Thyroid gland (tissue), 4 donors: ENCODE measurements at places on chromosomes 5 and 9. TPM values are rescaled to one million over a fixed set of nuclear protein-coding genes. Genes with fewer than 3 reads are reported as not detected.

GRCh38 chr5:165457859-165458481 lies 1952.6 kb downstream of the MAT2B start:
- no peaks in the 10 kb centered on the region for H3K36me3 ChIP-seq
- H3K27me3 ChIP-seq: no peaks in the 10 kb centered on the region
- no peaks in the 10 kb centered on the region for H3K4me1 ChIP-seq
- no peak overlapping the region for H3K27ac ChIP-seq
- DNase-seq: no peak

- H3K27me3 ChIP-seq: no peaks in the 10 kb centered on the region
- H3K36me3 ChIP-seq: no peaks in the 10 kb centered on the region
- H3K4me1 ChIP-seq: no peaks in the 10 kb centered on the region
- no peak overlapping the region for H3K27ac ChIP-seq
- DNase-seq: no peak
These were observed 13.8 kb downstream of the LCN9 start for GRCh38 chr9:135676891-135677290.

- H3K36me3 ChIP-seq: no peaks in the 10 kb centered on the region
These were observed 1304.4 kb upstream of the CDH6 start for GRCh38 chr5:29889051-29889450.

DNA sequence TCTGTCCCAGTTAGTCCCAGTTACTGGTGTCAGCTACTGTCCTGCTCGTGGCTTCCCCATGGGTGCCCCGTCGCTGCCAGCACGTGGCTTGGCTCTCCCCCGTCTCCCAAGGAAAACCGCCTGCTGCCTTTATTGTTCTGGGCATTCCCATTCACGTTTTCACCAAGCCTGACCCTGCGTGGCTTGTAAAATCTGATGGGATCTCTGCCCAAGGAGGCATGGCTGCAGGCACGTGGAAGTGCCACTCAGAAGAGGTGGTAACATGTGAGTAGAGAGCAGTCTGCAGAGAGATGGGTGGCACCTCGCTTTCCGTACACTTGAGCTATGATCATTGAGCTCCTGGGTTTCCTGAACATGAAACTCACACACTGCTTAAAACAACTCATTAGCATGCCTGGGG lies 429.2 kb upstream of the KLF4 start:
- no peaks in the 10 kb centered on the region for H3K36me3 ChIP-seq
- H3K4me1 ChIP-seq: peaks cover 3% of the 10 kb centered on the region
- peak; percentile 41 for DNase-seq
- H3K4me3 ChIP-seq: no peak overlapping the region
- no peak overlapping the region for H3K27ac ChIP-seq
- no peaks in the 10 kb centered on the region for H3K27me3 ChIP-seq

GRCh38 chr9:33273266-33273971 lies 8.6 kb downstream of the CHMP5 start:
- no peaks in the 10 kb centered on the region for H3K27me3 ChIP-seq
- H3K27ac ChIP-seq: no peak overlapping the region
- no peak overlapping the region for H3K4me3 ChIP-seq
- H3K36me3 ChIP-seq: peaks cover 65% of the 10 kb centered on the region
- DNase-seq: no peak

- peaks cover 7% of the 10 kb centered on the region for H3K4me1 ChIP-seq
- no peak overlapping the region for H3K4me3 ChIP-seq
- H3K27me3 ChIP-seq: no peaks in the 10 kb centered on the region
- H3K27ac ChIP-seq: no peak overlapping the region
These were observed 109.9 kb downstream of the RPS23 start for GRCh38 chr5:82168294-82168693.

DNA sequence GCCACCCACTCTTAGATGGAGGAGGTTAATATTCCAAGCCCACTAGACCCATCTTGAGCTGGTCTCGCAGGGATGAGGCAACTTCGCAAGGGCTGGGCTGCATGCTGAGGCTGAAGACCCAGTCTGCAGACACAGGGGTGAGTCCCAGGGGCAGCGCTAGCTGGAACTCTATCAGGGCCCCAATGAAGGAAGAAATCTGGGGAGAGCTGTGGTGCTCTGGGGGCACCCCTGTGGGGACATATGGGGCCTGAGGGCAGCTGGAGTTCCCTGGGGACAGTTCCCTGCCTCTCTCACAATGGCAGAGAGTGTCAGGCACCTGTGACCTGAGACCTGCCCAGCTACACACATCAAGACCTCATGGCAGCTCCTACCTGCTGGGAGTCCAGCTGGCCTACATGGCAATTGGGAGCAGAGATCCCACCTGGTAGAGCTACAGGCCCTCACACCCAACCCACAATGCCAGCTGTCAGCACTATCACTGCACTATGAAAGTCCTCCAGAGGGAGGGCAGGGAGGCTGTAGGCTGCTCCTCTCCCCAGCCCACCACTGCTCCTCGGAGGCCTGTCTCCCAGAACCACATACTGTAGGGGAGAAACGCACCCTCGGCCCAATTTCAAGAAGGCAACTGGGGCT lies 202.2 kb downstream of the GABBR2 start:
- H3K27ac ChIP-seq: no peak overlapping the region
- no peaks in the 10 kb centered on the region for H3K27me3 ChIP-seq
- peaks cover 10% of the 10 kb centered on the region for H3K4me1 ChIP-seq
- no peak overlapping the region for H3K4me3 ChIP-seq
- DNase-seq: no peak
- no peaks in the 10 kb centered on the region for H3K36me3 ChIP-seq

GRCh38 chr9:71984403-71984802 lies 73.0 kb downstream of the C9orf85 start:
- H3K27me3 ChIP-seq: no peaks in the 10 kb centered on the region
- H3K4me1 ChIP-seq: no peaks in the 10 kb centered on the region
- H3K27ac ChIP-seq: no peak overlapping the region
- H3K4me3 ChIP-seq: no peak overlapping the region

DNA sequence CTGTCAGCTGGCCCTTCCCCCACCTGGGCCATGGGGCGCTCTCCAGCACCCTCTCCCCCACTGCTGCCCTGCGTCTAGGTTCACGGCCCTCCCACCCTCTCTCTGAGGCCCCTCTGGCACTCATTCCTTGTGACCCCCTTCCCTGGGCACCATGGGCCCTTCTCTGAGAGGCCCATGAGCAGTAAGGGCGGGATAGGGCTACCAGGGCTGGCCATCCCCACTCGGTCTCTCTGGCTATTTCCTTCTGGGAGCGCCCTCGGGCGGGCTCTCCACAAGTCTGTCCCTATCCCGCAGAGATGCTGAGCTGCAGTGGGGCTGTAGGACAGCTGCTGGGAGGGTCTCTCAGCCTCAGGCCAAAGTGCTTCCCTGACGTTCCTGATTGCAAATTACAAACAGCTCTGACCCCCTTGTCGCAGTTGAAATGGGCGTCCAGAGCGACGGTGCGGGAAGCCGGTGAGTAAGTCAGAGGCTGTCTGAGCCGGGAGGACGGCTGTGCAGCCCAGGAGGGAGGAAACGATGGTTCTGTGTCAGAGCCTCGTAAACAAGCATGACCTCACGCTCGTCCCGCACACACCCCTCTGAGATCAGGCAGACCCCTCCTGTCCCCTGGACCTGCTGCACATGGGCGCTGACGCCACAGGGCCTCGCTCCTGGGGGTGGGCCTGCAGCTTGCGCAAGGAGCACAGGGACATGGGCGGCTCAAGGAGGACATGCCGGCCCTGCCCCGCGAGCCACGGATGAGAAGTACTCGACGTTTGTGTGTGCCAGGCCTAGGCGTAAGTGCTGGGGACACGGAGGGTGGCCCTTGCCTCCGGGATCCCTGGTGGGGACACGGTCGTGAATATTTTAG lies 36.3 kb upstream of the GFPT2 start:
- H3K36me3 ChIP-seq: no peaks in the 10 kb centered on the region
- H3K27ac ChIP-seq: no peak overlapping the region
- DNase-seq: no peak
- no peaks in the 10 kb centered on the region for H3K27me3 ChIP-seq
- no peaks in the 10 kb centered on the region for H3K4me1 ChIP-seq
- H3K4me3 ChIP-seq: no peak overlapping the region

- H3K4me3 ChIP-seq: no peak overlapping the region
- peaks cover 6% of the 10 kb centered on the region for H3K4me1 ChIP-seq
- no peak for DNase-seq
- peaks cover 51% of the 10 kb centered on the region for H3K36me3 ChIP-seq
These were observed 22.0 kb downstream of the SECISBP2 start for GRCh38 chr9:89340332-89340731.

- H3K4me3 ChIP-seq: no peak overlapping the region
- no peaks in the 10 kb centered on the region for H3K36me3 ChIP-seq
- DNase-seq: peak; percentile 17
- H3K27ac ChIP-seq: no peak overlapping the region
- no peaks in the 10 kb centered on the region for H3K27me3 ChIP-seq
These were observed 194.0 kb downstream of the EFNA5 start for GRCh38 chr5:107476783-107477182.

DNA sequence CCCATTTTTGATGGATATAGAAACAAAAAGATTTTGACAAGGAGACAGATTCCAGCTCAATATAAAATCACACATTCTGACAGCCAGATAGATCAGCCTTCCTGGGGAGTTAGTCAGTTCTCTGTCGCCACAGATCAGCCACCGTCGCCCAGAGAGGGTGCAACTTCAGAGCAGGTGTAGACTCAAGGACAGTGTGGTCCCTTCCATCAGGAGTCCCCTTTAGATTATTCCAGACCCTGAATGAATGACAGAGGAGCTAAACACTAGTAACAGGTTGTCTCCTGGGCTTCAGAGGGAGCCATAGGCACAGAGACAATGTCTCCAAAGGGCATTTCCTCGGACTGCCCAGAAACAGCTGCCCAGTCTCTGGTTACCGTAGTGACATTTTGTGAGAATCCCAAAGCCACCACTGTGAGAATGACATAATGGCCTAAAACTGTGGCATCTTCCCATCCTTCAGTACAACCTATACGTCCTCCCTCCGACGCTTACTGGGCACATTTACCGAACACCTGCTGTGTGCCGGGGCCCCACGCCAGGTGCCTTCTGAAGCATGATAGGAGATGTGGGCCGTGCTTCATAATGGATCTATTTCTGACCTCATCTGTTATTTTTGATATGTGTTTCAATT lies 47.4 kb upstream of the SLC2A8 start:
- H3K27ac ChIP-seq: no peak overlapping the region
- H3K27me3 ChIP-seq: no peaks in the 10 kb centered on the region
- peaks cover 21% of the 10 kb centered on the region for H3K4me1 ChIP-seq
- H3K4me3 ChIP-seq: no peak overlapping the region
- DNase-seq: no peak
- no peaks in the 10 kb centered on the region for H3K36me3 ChIP-seq

DNA sequence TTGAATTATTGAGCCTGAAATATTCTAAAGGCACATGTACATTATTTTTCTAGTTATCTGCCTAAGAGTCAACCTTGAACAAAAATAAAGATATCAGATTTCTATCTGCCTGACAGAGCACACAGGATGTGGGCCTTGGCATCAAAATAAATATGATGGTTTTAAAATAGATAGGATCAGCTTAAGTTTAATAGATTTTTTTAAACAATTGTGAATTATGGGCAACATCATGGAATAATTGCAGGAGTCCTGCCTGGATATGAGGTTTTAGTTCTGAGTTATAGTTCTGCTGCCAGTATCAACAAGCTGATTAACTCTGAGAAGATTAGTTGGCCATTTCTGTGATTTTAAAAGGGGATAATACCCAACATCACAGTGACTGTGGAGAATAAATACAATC lies 107.0 kb upstream of the PCA3 start:
- no peak overlapping the region for H3K4me3 ChIP-seq
- H3K36me3 ChIP-seq: no peaks in the 10 kb centered on the region
- no peak for DNase-seq
- no peaks in the 10 kb centered on the region for H3K27me3 ChIP-seq

DNA sequence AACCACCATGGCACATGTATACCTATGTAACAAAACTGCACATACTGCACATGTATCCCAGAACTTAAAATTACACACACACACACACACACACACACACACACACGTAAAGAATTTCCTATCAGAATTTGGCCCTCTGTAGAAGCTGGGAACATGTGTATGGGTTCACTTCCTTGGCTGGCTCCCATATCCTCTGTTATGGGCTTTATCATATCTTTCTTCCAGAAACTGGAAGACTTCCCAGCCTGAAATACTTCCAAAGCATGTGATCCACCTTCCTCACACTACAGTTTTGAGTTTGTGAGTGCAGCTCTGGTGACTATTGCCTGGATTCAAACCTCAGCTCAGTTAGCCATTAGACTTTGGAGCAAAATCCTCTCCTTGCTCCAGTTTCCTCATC lies 78.6 kb upstream of the GDNF start:
- H3K4me1 ChIP-seq: no peaks in the 10 kb centered on the region
- DNase-seq: no peak
- no peaks in the 10 kb centered on the region for H3K27me3 ChIP-seq
- H3K27ac ChIP-seq: no peak overlapping the region

DNA sequence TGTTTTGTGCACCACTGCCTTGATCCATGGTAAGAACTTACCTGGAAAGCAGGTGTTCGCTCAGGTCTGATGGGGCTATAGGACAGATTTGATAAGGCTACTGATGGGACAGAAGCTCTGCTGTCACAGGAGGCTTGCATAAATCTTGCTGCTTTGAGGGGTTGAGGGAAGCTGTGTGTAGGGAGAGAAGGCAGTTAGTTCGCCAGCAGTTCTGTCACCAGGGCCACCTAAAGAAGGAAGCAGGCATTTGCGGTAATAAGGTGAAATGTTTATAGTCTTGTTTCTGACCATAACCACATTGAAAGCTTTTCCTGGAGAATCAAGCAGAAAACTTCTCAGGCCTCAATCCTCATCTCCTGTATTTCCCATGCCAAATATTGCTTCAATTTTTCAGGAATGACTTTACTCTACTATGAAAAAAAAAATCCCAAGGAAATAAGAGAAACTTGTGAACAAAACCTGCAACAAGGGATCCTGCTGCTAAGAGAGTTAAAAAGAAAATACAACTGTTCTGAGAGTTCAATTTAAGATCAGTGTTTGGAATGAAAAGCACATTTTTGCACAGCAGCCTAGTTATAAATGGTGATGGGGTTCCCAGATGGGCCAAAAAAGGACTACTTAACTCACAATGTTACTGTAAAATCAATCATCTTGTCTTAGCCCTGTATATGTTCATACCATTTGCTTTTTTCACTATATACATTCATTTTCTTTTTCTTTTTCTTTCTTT lies 122.0 kb upstream of the RANBP3L start:
- H3K27me3 ChIP-seq: no peaks in the 10 kb centered on the region
- no peak overlapping the region for H3K4me3 ChIP-seq
- H3K36me3 ChIP-seq: no peaks in the 10 kb centered on the region
- no peaks in the 10 kb centered on the region for H3K4me1 ChIP-seq
- DNase-seq: no peak

- peaks cover 15% of the 10 kb centered on the region for H3K4me1 ChIP-seq
- peaks cover 39% of the 10 kb centered on the region for H3K27me3 ChIP-seq
- no peak for DNase-seq
- H3K4me3 ChIP-seq: no peak overlapping the region
- H3K27ac ChIP-seq: no peak overlapping the region
These were observed 41.4 kb upstream of the TIFAB start for GRCh38 chr5:135493406-135494180.

PDE6A gene
- not detected for total RNA-seq

SLC4A9 gene
- 0.45 TPM for total RNA-seq

CCL28 gene
- total RNA-seq: 29.2 TPM

TRIO gene
- 67.4 TPM for total RNA-seq

FBP2 gene
- total RNA-seq: not detected

IFNA13 gene
- not detected for total RNA-seq

PCDHAC2 gene
- total RNA-seq: 2.5 TPM

PCDH1 gene
- 23.4 TPM for total RNA-seq

SLC45A2 gene
- not detected for total RNA-seq

NMUR2 gene
- total RNA-seq: 0.59 TPM
